ENCODE measurements at places on chromosomes 5 and 9.
A peak's percentile ranks its signal among the peaks of the same experiment; 100 is the strongest.

- no peak overlapping the region for H3K4me3 ChIP-seq
- H3K27me3 ChIP-seq, result no peaks in the 10 kb centered on the region
- no peaks in the 10 kb centered on the region for H3K36me3 ChIP-seq
- no peak for DNase-seq
- H3K4me1 ChIP-seq, result no peaks in the 10 kb centered on the region
These were observed 5.0 kb upstream of the SLC34A1 start for GRCh38 chr5:177378884-177379883.

GRCh38 chr9:121153642-121154041 lies 48.0 kb downstream of the RAB14 start:
- no peak overlapping the region for H3K27ac ChIP-seq
- no peaks in the 10 kb centered on the region for H3K4me1 ChIP-seq
- no peaks in the 10 kb centered on the region for H3K27me3 ChIP-seq
- DNase-seq, result no peak

DNA sequence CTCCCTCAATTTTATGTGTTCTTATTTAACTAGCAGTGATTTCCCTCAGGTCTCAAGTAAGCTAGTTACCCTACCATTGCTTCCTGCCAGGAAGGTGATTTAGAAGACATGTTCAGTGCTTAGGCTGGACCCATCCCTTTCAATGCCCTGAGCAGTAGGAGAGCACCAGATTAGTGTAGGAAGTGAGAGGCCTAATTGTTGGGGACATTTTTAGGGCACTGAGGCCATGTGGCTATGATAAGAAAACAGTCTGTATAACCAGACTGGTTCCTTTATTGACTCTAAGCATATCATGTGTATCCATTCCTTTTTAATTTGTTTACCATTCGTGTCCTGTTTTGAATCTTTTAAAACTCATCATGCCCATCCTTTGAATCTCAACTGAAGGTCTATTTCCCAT lies 312.3 kb upstream of the PRR16 start:
- no peak overlapping the region for H3K27ac ChIP-seq
- H3K4me1 ChIP-seq, result no peaks in the 10 kb centered on the region
- H3K27me3 ChIP-seq, result no peaks in the 10 kb centered on the region
- H3K36me3 ChIP-seq, result no peaks in the 10 kb centered on the region

- peaks cover 58% of the 10 kb centered on the region for H3K27me3 ChIP-seq
- H3K36me3 ChIP-seq, result no peaks in the 10 kb centered on the region
- DNase-seq, result no peak
- no peak overlapping the region for H3K27ac ChIP-seq
These were observed 42.4 kb downstream of the PAX5 start for GRCh38 chr9:36991516-36992134.

GRCh38 chr9:107472581-107473340 lies 16.8 kb downstream of the KLF4 start:
- H3K27me3 ChIP-seq, result no peaks in the 10 kb centered on the region
- no peaks in the 10 kb centered on the region for H3K36me3 ChIP-seq
- no peak overlapping the region for H3K27ac ChIP-seq
- no peak for DNase-seq

DNA sequence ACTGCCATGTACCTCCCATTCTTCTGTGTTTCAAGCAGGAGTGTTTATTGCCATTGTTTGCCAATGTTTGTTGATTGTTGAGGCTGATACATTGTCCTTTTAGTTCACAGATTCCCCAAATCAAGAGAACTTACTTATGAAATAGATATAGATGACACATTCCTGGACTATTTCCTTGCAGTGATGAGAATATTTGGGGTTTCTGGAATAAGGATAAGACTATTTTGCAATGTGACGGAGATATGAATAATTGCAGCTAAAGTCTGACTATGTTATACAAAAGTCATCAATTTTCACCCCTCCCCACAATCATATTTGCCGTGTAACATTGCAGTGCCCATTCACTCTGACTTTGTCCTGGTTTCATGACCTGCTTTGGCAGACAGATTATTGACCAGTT lies 460.8 kb downstream of the CDH10 start:
- no peak overlapping the region for H3K27ac ChIP-seq
- H3K4me1 ChIP-seq, result no peaks in the 10 kb centered on the region
- no peak for DNase-seq
- no peak overlapping the region for H3K4me3 ChIP-seq
- H3K36me3 ChIP-seq, result no peaks in the 10 kb centered on the region

DNA sequence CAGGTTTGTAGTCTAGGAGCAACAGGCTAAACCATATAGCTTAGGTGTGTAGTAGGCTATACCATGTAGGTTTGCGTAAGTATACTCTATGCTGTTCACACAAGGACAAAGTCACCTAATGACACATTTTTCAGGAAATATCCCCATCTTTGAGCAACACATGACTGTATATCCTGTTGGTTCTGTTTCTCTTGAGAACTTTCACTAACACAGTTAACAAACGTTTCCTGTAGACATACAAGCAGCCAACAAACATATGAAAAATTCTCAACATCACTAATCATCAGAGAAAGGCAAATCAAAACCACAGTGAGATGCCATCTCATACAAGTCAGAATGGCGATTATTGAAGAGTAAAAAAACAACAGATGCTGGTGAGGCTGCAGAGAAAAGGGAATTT lies 68.2 kb downstream of the NR2F1-AS1 start:
- no peak overlapping the region for H3K4me3 ChIP-seq
- no peak overlapping the region for H3K27ac ChIP-seq
- no peaks in the 10 kb centered on the region for H3K36me3 ChIP-seq
- H3K27me3 ChIP-seq, result no peaks in the 10 kb centered on the region
- no peak for DNase-seq

DNA sequence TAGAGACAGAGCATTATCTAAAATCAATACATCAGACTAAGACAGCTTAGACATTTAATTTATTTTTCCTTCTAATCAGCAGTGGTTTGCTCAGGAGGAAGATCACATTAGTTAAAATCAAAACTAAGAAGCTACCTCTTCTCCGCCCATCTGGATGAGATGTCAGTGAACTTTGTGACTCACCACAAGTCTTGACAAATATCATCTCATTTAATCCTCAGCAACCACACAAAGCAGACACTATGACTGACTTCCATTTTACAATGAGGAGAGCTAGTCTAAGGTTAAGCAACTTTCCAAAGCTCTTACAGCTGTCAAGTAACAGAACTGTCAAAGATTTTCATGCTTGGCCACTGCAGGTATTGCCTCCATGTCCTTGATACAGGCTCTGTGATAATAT lies 289.5 kb downstream of the DEPDC1B start:
- no peaks in the 10 kb centered on the region for H3K27me3 ChIP-seq
- no peaks in the 10 kb centered on the region for H3K36me3 ChIP-seq
- DNase-seq, result no peak

- H3K27me3 ChIP-seq, result no peaks in the 10 kb centered on the region
- no peak overlapping the region for H3K27ac ChIP-seq
- no peak for DNase-seq
- H3K36me3 ChIP-seq, result no peaks in the 10 kb centered on the region
- H3K4me3 ChIP-seq, result no peak overlapping the region
These were observed 10.9 kb downstream of the SEMA5A start for GRCh38 chr5:9534881-9535517.

DNA sequence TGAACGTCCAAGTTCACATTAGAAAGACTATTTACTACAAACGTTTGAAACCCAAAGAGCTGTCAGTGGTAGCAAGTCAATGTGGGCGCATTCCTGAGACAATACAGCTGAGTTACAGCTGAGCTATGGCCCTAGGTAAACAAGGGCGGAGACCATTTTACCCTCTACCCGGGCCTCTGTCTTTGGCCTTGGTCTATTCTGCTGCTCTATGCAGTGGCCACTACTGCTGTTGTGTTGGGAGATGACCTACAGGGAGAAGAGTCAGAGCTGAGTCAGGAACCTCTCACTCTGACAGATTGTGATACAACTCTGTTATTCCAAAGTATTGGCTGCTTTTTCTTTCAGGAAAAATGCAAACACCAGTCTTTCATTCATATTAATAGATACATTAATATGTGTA lies 700.6 kb downstream of the SEMA5A start:
- H3K36me3 ChIP-seq, result no peaks in the 10 kb centered on the region
- H3K27me3 ChIP-seq, result no peaks in the 10 kb centered on the region
- no peaks in the 10 kb centered on the region for H3K4me1 ChIP-seq
- no peak overlapping the region for H3K4me3 ChIP-seq
- H3K27ac ChIP-seq, result no peak overlapping the region

DNA sequence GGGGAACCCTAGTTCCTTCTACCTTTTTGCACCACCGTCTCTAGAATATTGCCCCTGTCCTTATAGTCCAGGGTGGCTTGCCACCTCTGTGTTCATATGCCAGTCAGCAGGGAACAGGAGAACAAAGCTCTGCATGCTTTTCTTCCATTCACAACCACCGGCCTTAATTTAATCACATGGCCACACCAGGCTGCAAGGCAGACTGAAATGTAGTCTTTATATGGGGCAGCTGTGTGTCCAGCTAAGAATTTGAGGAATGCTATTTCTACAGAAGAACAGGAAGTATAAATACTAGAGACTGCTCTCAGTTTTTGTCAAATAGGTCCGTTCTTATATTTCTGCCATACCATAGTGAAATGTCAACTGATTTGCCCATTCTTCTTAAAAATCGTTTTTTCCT lies 5.8 kb downstream of the C5orf22 start:
- H3K4me1 ChIP-seq, result peaks cover 11% of the 10 kb centered on the region
- H3K4me3 ChIP-seq, result no peak overlapping the region
- no peak for DNase-seq
- H3K36me3 ChIP-seq, result peaks cover 91% of the 10 kb centered on the region

- no peaks in the 10 kb centered on the region for H3K36me3 ChIP-seq
- no peak overlapping the region for H3K27ac ChIP-seq
- H3K4me3 ChIP-seq, result no peak overlapping the region
- H3K27me3 ChIP-seq, result no peaks in the 10 kb centered on the region
- no peaks in the 10 kb centered on the region for H3K4me1 ChIP-seq
These were observed 51.9 kb upstream of the IQGAP2 start for GRCh38 chr5:76351176-76351575.

DNA sequence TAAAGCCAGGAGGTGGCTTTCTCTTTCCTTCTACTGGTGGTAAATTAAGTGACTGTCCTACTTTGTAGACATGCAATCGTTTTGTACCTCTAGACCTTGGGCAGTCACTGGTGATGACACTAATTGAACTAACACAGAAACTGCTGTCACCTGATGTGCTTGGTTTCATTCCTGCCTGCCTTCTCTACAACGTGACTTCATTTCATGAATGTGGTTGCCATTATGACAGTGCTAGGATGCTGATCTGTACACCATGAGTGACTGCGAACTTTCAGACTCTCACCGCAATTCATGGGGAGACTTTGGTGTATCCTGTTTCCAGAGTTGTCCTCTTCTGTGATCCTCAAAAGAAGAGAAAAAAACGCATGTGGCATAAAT lies 47.5 kb downstream of the UBE2QL1 start:
- no peak overlapping the region for H3K27ac ChIP-seq
- peaks cover 23% of the 10 kb centered on the region for H3K4me1 ChIP-seq
- peaks cover 11% of the 10 kb centered on the region for H3K36me3 ChIP-seq
- DNase-seq, result no peak
- no peaks in the 10 kb centered on the region for H3K27me3 ChIP-seq

- H3K4me3 ChIP-seq, result no peak overlapping the region
- H3K27ac ChIP-seq, result no peak overlapping the region
- H3K4me1 ChIP-seq, result no peaks in the 10 kb centered on the region
- no peaks in the 10 kb centered on the region for H3K27me3 ChIP-seq
These were observed 5.7 kb downstream of the MEGF10 start for GRCh38 chr5:127296321-127296720.

- H3K36me3 ChIP-seq, result no peaks in the 10 kb centered on the region
- DNase-seq, result peak; percentile 80
- H3K4me1 ChIP-seq, result peaks cover 19% of the 10 kb centered on the region
- H3K27ac ChIP-seq, result peak overlapping the region; percentile 80
These were observed 828 bp downstream of the ZSWIM6 start for GRCh38 chr5:61332851-61333320.

GRCh38 chr5:174724484-174725260 lies at the start of gene MSX2:
TSS of gene MSX2 (plus strand) at chr5:174724582. CDS start at chr5:174724660, 78 bp downstream.
- H3K36me3 ChIP-seq, result peaks cover 7% of the 10 kb centered on the region
- peak within 1 kb of the TSS; percentile 87 for H3K4me3 ChIP-seq
- DNase-seq, result peak; percentile 93
- peaks cover 3% of the 10 kb centered on the region for H3K4me1 ChIP-seq

DNA sequence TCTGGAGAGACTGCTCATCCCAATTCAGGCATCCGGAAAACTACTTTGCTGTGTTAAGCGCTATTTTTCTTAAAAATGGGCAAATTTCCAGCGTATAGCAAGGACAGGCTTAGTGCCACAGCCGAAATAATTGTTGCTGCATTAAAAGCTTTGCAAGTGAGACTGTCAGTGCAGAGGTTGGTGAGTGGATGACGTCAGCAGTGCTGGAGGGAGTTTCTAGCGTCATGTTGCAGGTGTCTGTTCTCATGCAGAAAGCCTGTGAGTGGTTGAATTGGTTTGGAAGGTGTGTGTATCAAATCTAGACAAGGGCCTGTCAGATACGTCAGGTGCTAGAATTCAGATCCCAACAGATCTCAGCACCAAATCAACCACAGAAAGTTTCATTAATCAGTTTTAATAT lies 204.4 kb downstream of the TRIO start:
- peaks cover 35% of the 10 kb centered on the region for H3K36me3 ChIP-seq
- no peak overlapping the region for H3K27ac ChIP-seq
- H3K4me1 ChIP-seq, result no peaks in the 10 kb centered on the region

DNA sequence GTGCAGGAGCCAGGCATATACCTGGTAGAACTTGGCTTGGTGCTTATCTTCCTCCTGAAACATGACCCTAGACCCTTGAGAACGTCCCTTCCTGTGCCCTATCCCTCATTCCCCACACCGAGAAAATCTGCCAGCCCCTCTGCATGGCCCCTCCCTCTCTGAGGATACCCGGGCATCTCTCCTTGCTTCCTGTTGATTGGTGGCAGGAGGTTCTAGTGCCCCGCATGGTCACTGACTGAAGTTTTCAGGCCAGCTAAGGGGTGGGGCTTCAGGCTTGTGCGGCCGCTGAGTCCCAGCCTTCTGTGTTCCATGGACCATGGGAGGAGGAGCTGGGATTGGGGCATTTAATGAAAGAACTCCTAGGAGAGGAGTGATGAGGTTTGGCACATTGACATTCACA lies 22.8 kb downstream of the IGIP start:
- H3K4me1 ChIP-seq, result peaks cover 11% of the 10 kb centered on the region
- no peaks in the 10 kb centered on the region for H3K36me3 ChIP-seq
- H3K27me3 ChIP-seq, result no peaks in the 10 kb centered on the region
- H3K27ac ChIP-seq, result no peak overlapping the region
- H3K4me3 ChIP-seq, result no peak overlapping the region
